ENCODE measurements at places on chromosomes 16 and 17. TPM values are rescaled to one million over a fixed set of nuclear protein-coding genes. Genes with fewer than 3 reads are reported as not detected.

DNA sequence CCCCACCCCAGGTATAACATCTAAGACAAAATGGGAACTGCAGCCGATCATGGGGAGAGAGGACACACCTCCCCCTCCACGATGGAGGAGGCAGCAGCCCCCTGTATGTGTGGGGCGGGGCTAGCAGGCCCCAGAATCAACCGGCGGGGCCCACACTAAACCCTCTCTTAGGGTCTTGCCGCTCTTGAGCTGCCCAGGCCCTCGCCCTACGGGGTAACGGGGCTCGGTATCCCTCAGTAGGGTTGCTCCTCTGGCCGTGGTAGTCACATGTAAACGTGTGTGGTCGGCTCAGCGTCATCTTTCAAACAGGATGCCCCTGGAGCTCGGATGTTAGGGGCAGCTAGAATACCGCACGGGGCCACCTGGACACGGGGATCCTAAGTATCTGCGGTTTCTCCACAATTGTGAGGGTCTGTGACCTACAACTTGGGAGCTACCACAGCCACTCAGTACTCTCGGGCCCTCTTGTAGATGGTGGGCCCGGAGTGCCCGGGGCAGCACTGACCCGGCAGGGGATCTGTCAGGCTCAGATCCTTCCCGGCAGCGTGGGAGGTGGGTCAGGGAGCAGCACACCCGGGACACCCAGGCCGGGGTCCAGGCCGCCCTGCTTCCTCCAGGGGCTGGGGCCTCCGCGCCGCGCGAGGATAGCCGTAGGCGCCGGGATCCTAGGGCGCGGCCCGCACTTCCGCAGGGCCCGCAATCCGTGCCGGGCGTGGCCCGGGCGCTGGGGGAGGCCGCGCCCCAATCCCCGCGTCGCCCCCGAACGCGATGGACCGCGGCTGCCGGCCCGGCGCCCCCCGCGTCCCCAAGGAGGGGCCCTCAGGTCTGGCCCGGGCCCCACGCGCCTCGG, 781 bp downstream of the ARHGDIA start:
- DNase-seq, result no peak

- no peak for DNase-seq
These were observed 17.3 kb upstream of the PSMC5 start for GRCh38 chr17:63809970-63810369.

The TRPV3 gene
- polyA plus RNA-seq, result 1.2 TPM

The PRRT2 gene
- 13.3 TPM for polyA plus RNA-seq

- no peak for DNase-seq
These were observed 740 bp downstream of the AATF start for GRCh38 chr17:36949461-36949927.

The CA5A gene
- 0.18 TPM for polyA plus RNA-seq

DNA sequence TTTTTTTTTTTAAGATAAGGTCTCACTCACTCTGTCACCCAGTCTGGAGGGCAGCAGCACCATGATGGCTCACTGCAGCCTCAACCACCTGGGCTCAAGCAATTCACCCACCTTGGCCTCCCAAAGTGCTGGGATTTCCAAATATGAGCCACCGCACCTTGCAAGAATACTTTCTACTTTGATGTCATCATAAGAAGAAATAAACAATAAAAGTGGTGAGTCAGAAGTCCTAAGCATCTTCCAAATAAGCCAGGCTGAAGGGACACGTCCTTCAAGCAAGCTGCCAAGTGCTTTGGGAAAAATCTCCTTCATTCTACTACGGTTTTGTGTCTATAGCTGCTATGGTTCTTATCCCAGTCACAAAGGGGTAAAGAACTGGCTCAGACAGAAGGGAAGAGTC, 20.3 kb downstream of the HASPIN start:
- DNase-seq, result no peak

DNA sequence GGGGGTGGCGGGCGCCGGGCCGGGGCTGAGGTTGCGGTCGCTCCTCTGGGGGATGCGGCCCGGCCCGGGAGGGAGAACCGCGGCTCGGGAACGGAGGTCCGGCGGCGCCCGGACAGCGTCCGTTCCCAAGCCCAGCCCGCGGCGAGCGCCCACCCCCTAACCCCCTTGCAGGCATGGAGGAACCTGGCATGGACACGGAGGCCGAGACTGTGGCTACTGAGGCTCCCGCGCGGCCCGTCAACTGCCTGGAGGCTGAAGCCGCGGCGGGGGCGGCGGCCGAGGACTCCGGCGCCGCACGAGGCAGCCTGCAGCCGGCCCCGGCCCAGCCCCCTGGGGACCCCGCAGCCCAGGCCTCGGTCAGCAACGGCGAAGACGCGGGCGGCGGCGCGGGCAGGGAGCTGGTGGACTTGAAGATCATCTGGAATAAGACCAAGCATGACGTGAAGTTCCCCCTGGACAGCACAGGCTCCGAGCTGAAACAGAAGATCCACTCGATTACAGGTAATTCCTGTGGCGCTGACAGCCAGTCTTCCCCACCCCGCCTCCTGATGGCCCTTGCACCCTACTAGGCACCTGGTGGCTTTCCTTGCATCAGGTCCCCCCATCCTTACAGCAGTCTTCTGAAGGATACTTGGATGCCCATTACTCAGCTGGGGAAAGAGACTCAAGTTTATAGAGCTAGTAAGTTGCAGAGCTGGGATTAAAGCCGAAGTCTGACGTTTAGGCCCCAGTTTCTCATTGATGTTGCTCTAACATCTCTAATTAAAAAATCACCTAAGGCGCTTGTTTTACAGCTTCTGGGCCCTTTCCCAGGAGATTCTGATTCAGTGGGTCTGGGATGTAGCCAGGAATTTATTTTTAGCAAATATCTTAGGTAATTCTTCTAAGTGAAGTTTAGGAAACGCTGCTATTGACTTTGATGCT, 514 bp downstream of the UBFD1 start:
- peak; percentile 34 for DNase-seq

The SP6 gene
- 0.93 TPM for polyA plus RNA-seq

DNA sequence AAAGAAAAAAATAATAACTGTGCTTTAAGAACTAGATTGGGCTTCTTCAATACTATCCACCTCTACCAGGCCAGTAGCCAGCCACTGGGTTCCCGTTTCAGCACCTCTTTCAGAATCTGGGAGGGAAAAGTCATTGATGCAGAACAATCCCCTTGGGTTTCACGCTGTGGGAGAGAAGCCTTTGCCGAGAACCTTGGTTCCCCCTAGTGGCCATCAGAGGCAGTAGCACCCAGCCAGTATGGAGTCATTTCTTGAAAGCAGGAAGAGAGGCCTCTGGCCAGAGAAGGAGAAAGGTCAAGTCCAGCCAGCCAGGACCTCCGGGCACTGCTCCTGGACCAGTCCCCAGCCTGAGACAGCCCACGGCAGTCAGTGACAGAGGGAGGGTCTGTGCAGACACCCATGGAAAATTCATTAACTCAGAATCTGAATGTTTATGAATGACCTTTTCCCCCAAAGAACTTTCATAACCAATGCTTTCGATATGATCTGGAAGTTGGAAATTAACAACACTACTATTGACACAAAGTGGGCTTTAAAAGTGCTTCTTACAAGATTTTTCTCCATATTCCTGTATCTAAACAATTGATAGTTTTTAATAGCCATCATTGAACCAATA, 51.2 kb upstream of the CDH5 start:
- DNase-seq, result peak; percentile 78

The USP43 gene
- 0.81 TPM for polyA plus RNA-seq

- DNase-seq, result no peak
These were observed 8.0 kb downstream of the BRD7 start for GRCh38 chr16:50360779-50361178.

The MT1M gene
- polyA plus RNA-seq, result 1.9 TPM

The HSPB9 gene
- polyA plus RNA-seq, result 0.34 TPM

DNA sequence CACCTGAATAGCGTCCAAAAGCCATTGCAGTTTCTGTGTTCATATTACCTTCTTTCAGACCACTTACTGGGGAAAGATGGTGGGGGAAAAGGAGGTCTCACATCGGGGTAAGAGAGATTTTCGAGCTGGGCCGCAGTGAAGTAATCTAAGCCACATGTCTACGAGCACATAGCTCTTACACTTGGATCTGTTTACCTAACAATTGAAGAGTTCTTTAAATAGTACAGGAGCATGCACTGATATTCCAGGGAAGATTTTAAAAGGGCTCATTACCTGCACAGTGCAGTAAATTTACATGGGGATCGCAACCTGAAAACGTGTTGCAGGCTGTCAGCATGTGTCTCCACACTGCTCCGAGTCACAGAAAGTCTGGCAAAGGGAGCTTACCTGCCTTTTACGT, 12.6 kb downstream of the MAF start:
- DNase-seq, result no peak

DNA sequence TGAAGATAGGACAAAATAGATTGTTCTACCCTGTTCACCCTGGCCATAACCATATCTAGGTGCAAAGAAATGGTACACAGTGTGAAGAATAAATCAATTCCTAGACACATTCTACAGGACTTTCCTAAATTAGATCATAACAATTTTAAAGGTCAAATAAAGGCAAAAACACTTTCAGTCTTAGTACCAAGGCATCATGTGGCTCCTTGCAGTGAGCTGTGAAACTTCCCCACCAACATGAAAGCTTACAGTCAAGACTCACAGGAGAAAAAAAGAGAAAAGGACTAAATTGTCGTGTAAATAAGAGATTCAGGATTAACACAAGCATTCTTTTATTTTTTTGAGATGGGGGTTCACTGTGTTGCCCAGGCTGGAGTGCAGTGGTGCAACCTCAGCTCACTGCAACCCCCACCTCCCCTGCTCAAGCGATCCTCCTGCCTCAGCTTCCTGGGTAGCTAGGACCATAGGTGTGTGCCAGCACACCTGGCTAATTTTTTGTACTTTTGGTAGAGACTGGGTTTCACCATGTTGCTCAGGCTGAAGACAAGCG, 14.2 kb downstream of the NSMCE1 start:
- no peak for DNase-seq

The LDHD gene
- polyA plus RNA-seq, result 3.7 TPM

The ARL5C gene
- polyA plus RNA-seq, result not detected

Measured in hindlimb muscle (tissue), 1 donor.